Central memory CD4-positive, alpha-beta T cell (primary cell): ENCODE measurements at places on chromosomes 6 and 20.

DNA sequence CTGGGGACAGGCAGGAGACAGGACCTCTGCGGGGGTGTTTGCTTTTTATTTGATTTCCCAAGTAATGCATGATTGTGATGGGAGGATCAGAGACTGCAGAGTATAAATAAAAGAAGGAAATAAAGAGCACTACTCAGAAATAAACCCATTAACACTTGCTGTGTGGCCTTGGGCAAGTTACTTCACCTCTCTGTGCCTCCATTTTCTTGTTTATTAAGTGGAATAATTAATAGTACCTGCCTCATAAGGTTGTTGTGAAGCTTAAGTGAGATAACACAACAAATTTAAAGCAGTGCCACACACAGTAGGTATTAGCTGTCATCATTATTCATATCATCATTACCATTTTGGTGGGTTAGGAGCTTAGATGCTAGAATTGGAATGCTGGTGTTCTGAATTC is 8.1 kb downstream of the CEBPB start:
- DNase-seq, result no peak

- DNase-seq, result no peak
Observed at GRCh38 chr6:47366335-47366890, 56.7 kb upstream of the TNFRSF21 start.

DNA sequence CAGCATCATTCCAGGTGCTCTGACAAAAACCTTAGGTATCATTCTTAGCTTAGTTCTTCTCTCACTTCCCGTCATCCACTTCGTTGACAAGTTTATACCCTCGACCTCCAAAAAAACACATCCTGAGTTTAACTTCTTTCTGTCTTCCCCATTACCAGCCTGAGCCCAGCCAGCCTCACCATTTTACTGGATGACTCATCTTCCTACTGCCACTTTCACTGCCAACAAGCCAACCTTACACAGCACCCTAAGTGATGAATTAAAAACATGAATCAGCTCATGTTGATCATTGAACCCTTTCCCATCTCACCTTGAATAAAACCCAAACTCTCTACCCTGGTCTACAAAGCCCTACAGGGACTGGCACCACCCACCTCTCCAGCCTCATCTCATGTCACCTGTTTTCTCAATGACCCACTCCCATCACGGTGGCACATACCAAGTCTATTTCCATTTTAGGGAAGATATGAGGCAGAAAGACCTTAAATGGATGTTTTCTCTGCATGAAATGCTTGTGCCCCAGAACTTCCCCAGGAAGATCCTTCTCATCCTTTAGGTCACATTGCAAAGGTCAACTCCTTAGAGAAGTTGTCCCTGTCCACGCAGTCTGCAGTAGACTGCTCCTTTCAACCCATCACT is 9.9 kb upstream of the UST start:
- no peak for DNase-seq

DNA sequence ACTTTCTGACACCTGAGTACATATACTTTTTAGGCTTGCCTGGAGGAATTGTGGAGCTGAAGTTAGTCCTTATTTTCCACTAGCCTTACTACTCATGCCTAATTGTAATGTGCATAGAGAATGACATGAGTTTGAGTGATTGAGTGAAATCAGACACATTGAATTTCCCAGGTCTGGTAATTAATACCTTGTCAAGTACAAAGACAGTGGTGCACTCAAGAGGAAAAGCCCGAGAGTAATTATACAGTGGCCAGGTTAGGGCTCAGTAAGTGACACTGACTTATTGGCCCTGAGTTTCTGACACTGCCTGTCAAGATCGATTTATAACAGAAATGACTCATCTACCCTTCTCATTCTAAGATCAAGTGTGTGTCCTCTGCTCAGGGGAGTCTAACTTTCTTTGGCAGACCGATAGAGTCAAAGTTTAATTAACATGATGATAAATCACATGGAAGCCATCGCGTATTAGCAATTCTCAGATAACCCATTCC is 288.3 kb downstream of the TPBG start:
- DNase-seq, result no peak

- DNase-seq, result no peak
Observed at GRCh38 chr6:54191461-54191860, 80.2 kb downstream of the MLIP start.

DNA sequence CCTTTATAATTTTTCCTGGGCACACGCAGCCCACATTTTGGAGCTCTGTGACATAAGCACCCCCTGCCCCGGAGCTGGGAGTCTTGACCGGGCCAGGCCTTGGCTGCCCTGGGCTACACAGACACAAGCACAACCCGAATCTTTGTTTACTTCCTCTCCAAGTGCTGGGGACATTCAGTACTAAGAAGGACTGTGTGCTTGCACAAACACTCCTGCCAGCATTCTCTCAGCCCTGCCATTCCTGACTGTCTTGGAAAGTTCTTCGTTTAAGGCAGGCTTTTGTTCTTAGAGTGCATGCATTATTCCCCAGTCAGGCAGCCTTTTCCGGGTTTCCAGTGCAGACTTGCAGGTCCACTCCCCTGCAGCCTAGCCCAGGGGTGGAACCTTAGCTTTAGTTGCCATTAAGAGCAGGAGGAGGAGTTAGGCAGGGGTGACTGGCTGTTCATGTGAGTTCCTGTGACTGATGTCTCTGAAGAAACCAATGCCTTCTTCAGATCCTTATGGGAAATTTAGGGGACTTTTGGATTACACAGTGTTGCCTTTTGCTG is 28.6 kb downstream of the FOXO3 start:
- DNase-seq, result no peak

DNA sequence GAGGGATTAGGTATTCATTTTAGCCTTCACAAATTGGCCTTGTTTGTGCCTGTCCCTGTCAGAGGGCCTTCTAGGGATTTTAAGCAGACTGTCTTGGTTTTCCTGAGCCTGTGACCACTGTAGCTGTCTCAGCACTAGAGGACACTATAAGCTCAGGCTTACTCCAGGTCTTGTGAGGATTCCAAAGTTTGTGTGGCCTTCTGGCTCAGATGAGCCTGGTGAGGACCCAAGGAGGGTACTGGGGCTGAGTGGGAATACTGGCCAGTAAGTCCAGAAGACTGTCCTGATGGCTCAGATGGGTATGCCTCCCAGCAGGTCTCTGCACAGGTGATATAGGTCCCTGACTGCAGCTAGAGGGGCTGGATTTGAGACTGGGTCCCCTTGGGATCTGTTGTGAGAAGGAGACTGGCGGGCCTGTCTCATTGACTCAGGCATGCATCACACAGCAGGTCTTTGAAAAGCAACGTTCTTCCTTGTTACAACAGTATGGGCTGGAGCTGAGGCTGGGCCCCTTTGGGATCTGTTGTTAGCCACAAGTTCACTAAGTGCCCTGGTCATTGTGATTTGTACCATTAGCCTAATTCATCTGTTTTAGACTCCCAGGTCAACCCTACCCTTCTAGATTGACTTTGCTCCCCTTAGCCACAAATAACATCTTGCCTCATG is 26.3 kb upstream of the TFB1M start:
- DNase-seq, result no peak

GRCh38 chr6:74573613-74574012 is 632.2 kb downstream of the COL12A1 start:
- no peak for DNase-seq

GRCh38 chr6:133814238-133814637 is 74.7 kb upstream of the TCF21 start:
- no peak for DNase-seq

DNA sequence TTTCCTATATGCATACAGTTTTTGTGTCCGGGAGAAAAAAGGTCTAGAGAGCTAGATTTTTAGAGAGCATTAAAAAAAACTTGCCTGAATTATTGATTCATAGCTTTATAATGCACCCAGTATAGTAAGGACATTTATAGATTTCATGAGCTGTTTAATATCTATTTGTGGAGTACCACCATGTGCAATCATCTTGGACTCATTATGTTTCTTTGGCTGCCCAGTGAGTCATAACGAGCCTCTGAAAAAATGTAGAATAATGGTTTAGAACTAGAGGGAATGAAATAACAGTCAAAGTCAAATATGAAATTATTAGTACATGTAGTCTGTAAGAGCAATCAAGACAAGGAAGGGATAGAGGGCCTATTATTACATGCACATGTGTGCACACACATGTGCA is 350.0 kb downstream of the CD83 start:
- no peak for DNase-seq

GRCh38 chr6:6057442-6058053 is 50.8 kb upstream of the NRN1 start:
- DNase-seq, result no peak

GRCh38 chr6:56713254-56713672 is 70.6 kb upstream of the DST start:
- DNase-seq, result no peak

- DNase-seq, result no peak
Observed at GRCh38 chr6:147700436-147701209, 192.1 kb downstream of the SAMD5 start.

- DNase-seq, result no peak
Observed at GRCh38 chr6:158571826-158572652, 12.1 kb downstream of the TMEM181 start.

GRCh38 chr20:50904067-50904570 is 27.1 kb downstream of the ADNP start:
- DNase-seq, result no peak

GRCh38 chr20:45835329-45835765 is 1.7 kb downstream of the SNX21 start:
- no peak for DNase-seq

DNA sequence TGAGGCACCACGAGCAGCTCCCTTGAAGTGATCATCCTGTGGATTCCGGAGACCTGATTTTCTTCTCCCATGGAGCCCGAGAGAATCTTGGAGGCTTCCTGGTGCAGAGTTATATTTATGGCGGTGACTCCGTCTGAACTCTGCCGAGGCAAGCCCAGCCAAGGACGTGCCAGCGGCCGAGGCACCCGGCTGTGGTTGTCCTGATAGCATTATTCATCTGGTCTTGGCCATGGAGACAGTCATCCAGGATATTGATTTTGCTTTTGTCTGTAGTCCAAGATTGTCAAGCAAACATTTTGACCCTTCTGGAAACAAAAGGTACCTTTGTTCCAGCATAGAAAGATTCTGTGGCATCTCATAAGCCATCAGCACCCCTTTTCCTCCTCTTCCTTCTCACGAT is 163.3 kb downstream of the SCML4 start:
- DNase-seq, result no peak

- DNase-seq, result no peak
Observed at GRCh38 chr6:96469312-96469711, 52.3 kb upstream of the UFL1 start.

GRCh38 chr6:36912586-36912985 is 26.8 kb downstream of the C6orf89 start:
- DNase-seq, result peak; percentile 85

- no peak for DNase-seq
Observed at GRCh38 chr20:10423735-10424134, 10.3 kb downstream of the MKKS start.

DNA sequence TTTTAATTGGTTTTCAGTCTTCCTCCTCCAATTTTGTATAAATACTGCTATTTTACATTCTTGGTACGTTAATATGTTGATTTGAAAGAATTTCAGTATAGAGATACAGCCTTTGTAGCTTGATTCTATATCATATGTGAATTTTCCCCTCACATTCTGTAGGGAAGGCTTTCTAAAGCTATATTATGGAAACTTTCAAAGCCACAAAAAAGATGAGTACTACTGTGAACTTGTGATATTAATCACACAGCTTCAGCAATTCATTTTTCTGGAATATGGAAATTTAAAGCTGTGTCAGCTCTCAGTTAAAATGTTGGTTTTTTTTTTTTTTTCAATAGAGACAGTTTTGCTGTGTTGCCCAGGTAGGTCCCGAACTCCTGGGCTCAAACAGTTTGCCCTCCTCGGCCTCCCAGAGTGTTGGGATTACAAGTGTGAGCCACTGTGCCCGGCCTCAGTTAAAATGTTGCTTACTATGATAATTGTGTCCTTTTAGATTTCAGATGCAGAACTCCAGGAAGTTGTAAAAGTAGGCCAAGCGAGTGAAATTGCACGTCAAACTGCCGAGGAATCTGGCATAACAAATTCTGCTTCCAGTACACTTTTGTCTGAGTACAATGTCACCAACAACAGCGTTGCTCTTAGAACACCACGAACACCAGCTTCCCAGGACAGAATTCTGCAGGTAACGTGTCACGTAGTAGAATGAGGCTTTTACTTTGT is 20.6 kb downstream of the CDC5L start:
- no peak for DNase-seq

GRCh38 chr20:34045294-34045693 is 51.6 kb downstream of the RALY start:
- no peak for DNase-seq

GRCh38 chr20:47982574-47983360 is 197.5 kb upstream of the SULF2 start:
- no peak for DNase-seq

GRCh38 chr6:161496941-161497340 is 223.1 kb upstream of the AGPAT4 start:
- DNase-seq, result no peak

DNA sequence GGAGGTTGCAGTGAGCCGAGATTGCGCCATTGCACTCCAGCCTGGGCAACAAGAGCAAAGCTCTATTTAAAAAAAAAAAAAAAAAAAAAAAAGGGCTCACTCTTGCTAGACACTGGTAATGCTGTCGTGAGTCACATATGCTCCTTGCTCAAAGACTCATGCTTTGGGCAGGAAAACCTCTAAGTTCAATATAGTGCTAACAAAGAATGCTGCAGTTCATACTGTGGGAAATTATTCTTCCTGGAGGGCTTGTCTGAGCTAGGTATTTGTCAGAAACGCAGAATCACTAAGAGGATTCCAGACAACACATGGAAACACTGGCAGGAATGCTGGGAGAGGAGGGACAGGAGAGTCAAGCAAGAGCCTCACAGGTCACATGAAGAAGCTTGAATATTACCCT is 2.3 kb upstream of the LYRM2 start:
- DNase-seq, result no peak

GRCh38 chr20:19026121-19026878 is 186.1 kb upstream of the SLC24A3 start:
- DNase-seq, result no peak

DNA sequence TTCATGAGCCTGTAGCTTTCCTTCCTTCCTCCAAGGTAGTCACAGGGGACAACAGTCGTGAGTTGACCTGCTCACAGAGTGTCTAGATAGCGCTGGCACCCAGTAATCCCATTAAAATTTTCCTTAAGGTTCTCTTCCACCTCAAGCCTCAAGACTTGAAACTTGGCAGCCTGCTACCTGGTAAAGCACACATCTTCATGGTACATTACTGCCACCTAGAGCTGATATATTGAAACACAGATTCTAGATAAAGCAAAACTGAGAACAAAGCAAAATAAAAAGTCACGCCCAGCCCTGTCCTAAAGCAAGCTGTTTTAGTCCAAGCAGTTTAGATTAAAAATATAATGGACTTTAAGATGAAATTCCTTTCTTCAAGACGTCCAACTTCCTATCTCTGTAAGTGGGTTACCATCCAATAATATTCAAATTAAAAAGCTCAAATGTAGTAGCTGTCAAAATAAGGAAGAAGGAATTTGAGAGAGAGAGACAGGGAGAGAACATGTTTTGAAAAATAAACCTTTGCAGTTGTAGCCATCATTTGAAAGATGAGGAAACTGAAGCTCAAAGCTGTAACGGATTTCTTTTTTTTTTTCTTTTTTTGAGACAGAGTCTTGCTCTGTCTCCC is 50.7 kb upstream of the CD83 start:
- DNase-seq, result peak; percentile 45
